ENCODE measurements at places on chromosomes 7 and 10. TPM values are rescaled to one million over a fixed set of nuclear protein-coding genes. Genes with fewer than 3 reads are reported as not detected.

Gene DRGX
- not detected for total RNA-seq

Gene VAX1
- total RNA-seq, result not detected

Gene SFRP4
- total RNA-seq, result 59.5 TPM

Gene DDC
- not detected for total RNA-seq

Gene MNX1
- not detected for total RNA-seq

Gene FAM241B
- total RNA-seq, result 0.91 TPM

Gene TFAM
- 25.1 TPM for total RNA-seq

Gene NAT16
- total RNA-seq, result 0.11 TPM

Gene TMEM270
- not detected for total RNA-seq

Gene ST8SIA6
- not detected for total RNA-seq

Gene SRRM3
- 1.1 TPM for total RNA-seq

Gene WNT2
- total RNA-seq, result not detected

Gene AMPH
- 5.4 TPM for total RNA-seq

Gene CDK14
- 70.8 TPM for total RNA-seq

Gene FGFR2
- total RNA-seq, result 64.0 TPM

Gene NKX2-3
- total RNA-seq, result not detected

Gene THSD7A
- total RNA-seq, result 0.22 TPM

Gene ATG9B
- not detected for total RNA-seq

Gene AHR
- 354 TPM for total RNA-seq

Gene GRM3
- not detected for total RNA-seq

Gene TSPAN33
- total RNA-seq, result 0.43 TPM

Gene HECW1
- 12.9 TPM for total RNA-seq

Gene TMEM196
- total RNA-seq, result 0.13 TPM

Gene TMEM213
- not detected for total RNA-seq

Gene AKR1C4
- not detected for total RNA-seq

Gene SPDYE5
- total RNA-seq, result 0.13 TPM

Gene CFAP58
- total RNA-seq, result 0.86 TPM

Gene CWF19L1
- 21.8 TPM for total RNA-seq

Gene PTPN20
- total RNA-seq, result 5.6 TPM

Gene DDIT4
- 218 TPM for total RNA-seq

Gene OPN1SW
- total RNA-seq, result not detected

Gene BNIP3
- total RNA-seq, result 116 TPM

Gene LUC7L2
- 62.3 TPM for total RNA-seq

Gene FAM180A
- 53.3 TPM for total RNA-seq

Gene H2BK1
- total RNA-seq, result not detected

Gene CYP17A1
- not detected for total RNA-seq

Gene ACTR3C
- total RNA-seq, result 7.8 TPM

Gene MRLN
- total RNA-seq, result not detected

Gene TUBAL3
- total RNA-seq, result not detected

Gene RPP30
- total RNA-seq, result 41.3 TPM

Gene LIPN
- not detected for total RNA-seq

Gene NOS3
- total RNA-seq, result 1.8 TPM

Gene TM9SF3
- 185 TPM for total RNA-seq

Gene SEC31B
- total RNA-seq, result 4.6 TPM

Gene GPC2
- 0.52 TPM for total RNA-seq

Gene PRKAG2
- 23.9 TPM for total RNA-seq

Gene CPXM2
- total RNA-seq, result 52.1 TPM

Gene HOXA5
- total RNA-seq, result 8.1 TPM

Gene SCART1
- 3.4 TPM for total RNA-seq

Gene RBM20
- 0.39 TPM for total RNA-seq

Gene FRMPD2
- total RNA-seq, result not detected

Gene TMEM130
- total RNA-seq, result 0.54 TPM

Gene PPP1R17
- not detected for total RNA-seq

Gene CBX3
- total RNA-seq, result 164 TPM

Gene ZNF727
- total RNA-seq, result 2.9 TPM

Gene ARHGEF35
- 7.1 TPM for total RNA-seq

Gene TRUB1
- 26.9 TPM for total RNA-seq

All from articular chondrocyte of knee joint (primary cell).